ENCODE measurements at places on chromosomes 4 and X.

DNA sequence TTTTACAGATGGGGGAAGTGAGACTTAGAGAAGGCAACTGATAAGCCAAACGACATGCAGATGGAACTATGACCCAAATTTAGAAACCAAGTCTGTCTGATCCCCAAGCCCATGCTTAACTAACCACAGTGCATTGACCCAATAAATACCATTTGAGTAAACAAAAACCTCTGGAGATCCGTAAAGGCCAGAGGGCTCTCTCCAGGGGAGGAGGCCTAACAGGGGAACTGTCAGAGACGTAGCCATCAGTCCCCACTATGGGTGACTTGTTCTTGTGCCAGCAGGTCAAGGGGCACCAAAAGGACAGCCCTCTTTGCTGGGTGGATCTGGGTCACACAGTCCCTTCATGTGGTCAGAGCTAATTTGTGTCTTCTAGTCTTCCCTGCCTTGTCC is 420.2 kb downstream of the BCOR start:
- DNase-seq, result no peak

- no peak for DNase-seq
Measured at GRCh38 chr4:21363701-21364100, 584.9 kb downstream of the KCNIP4 start.

- no peak for DNase-seq
Measured at GRCh38 chr4:128275346-128275745, 12.3 kb downstream of the PGRMC2 start.

- DNase-seq, result no peak
Measured at GRCh38 chr4:99156992-99157391, 12.9 kb upstream of the ADH4 start.

DNA sequence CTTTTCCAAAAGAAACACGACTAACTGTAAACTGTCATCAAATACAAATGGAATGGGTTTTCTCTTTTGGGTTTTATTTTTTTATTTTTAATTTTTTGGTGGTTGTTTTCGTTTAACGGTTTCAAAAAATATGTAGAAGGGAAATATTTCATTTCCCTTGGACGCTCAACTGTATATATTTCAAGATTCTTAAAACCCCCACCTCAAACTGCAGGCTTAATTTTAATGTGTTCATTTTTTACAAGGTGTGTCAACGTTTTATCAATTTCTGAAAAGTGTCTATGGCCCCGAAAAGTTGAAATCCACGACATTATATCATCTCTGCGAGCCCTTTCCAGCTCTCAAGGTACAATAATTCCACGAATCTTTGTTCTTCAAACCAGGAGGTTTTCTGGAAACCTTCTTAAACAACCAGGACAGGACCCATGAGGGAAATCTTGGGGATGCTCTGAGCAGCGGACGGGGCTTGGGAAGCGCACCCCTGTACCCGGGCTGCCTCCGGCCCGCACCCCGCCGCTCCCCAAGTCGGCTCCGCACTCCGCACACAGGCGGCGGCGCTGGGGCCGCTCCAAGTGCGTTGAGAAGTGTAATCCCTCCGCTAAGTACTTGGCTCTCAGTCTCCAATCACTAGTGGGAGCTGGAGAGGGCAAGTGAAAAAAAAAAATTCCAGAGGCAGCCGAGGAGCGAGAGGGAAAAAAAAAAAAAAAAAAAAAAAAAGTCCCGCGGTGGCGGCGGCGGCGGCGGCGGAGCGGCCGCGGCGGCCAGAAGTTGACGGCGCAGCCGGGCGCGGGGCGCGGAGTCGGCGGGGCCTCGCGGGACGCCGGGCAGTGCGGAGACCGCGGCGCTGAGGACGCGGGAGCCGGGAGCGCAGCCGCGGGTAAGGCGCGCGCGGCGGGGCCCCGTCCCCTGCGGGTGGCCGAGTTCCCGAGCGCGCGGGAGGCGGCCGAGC is at the start of gene BMPR1B:
TSS of gene BMPR1B (plus strand) at position 764 of the 949 bp plus-strand sequence. CDS start 346,470 bp downstream, outside the sequence.
- peak; percentile 62 for DNase-seq

DNA sequence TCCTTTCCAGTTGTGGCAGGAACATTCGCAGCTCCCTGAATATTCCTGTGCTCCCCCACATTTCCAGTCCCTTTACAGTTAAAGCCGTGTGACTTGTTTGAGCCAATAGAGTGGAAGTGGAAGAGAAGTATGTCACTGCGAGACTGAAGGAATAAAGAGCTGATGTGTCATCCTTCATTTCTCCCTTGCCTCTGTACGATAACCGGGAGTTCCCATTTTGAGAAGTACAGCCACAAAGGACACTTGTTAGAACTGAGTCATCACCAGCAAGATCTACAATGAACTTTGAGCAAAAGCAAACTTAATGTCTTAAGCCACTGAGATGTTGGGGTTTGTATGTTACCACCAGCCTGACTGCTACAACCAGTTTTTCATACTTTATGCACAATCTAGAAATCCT is 92.3 kb downstream of the SPRY1 start:
- no peak for DNase-seq

DNA sequence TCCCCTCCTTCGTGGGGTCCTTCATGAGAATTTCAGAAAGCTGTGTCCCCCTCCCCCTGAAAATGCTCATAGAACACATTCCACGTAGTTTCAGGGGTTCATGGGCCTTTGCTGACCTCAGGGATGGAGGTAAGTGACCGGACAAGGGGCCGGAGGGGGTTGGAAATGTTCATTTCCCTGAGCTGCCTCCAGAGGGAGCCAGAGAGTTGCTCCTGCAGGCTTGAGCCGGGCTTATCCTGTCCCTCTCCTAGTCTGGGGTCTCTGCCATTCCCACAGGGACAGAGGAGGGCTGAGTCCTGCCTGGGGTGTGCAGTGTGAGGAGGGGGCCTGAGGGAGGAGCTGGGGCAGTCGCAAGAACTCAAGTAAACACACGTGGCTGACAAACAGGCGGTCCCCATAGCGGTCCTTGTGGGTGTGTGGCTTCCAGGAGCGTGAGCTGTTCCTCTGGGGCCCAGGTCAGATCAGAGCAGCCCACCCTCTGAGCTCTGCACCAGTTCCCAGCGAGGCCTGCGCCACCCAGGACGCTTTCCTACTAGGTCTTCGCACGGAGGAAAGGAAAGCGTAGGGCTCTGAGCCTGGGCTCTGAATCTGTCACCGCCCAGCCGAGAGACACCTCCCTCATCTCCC is 62.5 kb downstream of the WFS1 start:
- peak; percentile 80 for DNase-seq

- no peak for DNase-seq
Measured at GRCh38 chr4:174037631-174038030, 245.8 kb downstream of the FBXO8 start.

DNA sequence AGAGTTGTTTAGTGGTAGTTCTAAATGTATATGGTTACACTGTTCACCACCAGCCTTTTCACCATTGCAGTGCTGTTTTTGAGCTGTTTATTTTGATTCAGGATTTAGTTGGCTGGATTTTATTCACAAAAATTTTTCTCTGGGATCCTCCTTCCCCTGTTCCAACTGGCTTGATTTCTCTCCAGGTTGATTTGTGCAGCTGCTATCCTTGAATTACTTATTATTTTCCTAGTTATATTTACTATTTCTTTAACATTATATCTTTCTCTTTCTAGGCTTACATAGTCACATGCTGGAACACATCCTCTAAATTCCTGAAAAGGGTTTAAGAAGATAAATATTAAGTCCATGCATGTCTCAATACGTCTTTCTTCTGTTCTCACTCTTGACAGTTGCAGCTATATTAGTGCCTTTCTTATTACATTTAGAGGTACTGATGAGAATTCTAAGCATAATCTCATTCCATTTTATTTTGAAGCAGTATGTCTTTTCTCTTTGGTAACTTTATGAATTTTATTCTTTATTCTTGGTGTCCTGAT is 82.2 kb downstream of the SUPT20HL2 start:
- DNase-seq, result no peak

GRCh38 chr4:174152717-174153466 is 130.6 kb downstream of the FBXO8 start:
- peak; percentile 11 for DNase-seq

DNA sequence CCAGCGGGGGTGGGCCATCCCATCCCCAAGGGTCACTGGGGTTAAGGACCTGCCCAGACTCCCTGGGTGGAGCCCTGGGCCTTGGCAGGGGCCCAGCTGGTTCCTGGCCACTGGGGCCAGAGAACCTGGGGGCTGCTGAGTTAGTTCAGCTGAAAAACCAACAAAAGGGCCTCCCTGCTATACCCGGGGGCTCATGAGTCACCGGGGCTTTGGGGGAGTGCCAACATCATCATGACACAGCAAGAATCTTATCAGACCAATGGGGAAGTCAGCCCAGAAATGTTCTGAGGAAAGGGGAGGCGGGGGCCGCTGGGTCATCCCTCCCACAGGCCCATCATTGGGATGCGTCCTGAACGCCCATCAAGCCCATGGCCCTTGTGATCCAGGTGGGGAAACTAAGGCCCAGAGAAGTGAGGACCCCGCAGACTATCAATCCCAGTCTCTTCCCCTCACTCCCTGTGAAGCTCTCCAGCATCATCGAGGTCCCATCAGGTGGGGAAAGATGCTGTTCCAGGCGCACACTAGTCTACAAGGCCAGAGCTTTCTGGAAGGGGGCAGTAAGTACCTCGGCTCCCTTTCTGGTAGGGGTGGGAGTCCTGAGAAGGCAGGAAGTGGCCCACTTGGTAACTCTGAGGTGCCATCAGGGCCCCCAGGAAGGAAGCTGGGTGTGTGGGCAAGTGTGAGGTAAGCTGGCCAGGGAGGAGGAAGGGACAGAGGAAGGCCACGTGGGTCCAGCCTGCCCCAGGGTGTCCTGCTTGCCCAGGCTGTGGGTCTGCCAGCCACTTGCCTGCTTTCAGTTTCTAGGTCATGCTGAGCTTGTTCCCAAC is 4.5 kb downstream of the G6PD start:
- no peak for DNase-seq

GRCh38 chr4:147354237-147354636 is 126.7 kb upstream of the EDNRA start:
- DNase-seq, result no peak

GRCh38 chrX:2594491-2594890 is 93.7 kb upstream of the DHRSX start:
- no peak for DNase-seq

DNA sequence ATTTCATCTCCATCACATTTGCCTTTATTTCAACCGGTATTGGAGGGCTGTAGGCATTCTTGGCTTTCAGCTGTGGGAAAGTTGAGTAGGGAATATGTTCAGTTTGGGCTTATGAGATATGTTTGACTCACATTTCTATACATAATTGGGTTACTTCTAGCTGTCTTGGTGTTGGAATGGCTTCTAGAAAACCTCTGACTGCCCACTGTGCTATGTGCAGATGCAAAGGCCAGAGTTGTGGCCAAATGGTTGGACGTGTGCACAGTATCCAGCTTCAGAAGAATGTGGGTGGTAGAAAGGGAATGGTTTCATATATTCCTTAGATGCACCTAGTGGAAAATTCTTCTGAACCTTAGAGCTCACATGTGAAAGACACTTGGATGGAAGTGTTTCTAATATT is 92.6 kb upstream of the H2AZ1 start:
- no peak for DNase-seq

DNA sequence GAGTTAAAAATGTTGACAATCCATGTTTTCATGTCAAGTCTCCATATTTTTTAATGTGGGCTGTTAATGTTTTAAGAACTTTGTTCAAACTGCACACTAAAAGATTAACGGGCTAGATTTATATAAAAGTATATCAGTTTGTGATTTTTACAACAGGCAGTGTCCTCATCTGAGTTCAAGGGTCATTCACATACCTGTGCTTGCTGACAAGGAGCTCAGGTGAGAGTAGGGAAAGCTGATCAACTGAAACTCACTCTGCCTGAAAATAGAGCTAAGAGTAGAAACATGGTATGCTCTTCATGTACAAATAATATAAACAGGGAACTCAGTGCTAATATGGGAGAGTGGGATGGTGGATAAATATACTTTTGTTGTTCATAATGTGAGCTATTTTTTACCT is 102.3 kb upstream of the DKK2 start:
- DNase-seq, result no peak

DNA sequence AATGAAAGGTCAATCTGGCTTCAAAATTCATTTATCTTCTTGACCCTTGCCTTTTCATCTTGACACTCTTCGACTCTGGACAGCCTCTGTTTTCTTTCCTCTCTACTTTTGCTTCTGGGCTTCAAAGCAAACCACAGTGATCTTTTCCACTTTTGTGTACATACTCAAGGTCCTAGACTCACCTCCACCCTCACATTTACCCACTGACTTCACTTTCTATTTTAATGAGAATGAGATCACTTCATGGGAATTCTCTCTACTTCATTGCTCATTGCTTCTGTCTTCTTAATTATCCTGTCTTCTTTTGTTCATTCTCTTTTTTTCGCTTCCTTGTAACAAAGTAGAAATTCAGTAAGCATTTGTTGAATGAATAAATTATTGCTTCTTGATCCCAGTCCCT is 330.1 kb upstream of the HAND2 start:
- no peak for DNase-seq

- DNase-seq, result no peak
Measured at GRCh38 chr4:95833711-95834194, 6.1 kb upstream of the PDHA2 start.

DNA sequence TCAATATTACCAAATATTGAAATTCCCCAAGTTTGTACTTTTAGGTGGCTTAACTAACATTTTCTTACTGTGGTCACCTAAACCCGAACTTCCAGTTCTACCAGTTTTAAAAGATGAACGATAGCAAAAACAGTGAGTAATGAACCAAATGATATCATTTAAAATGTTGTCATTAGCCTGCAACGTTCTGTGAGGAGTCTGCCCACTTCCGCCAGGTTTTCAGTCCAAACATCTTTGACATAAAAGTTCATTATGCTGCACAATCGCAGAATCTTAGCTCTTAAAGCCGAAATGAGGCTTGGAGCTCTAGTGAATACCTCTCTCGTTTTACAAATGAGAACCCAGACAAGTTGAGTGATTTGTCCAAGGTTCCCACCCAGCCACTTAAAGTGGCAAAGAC is 762 bp downstream of the PIGA start:
- no peak for DNase-seq

GRCh38 chrX:152817078-152817764 is 13.3 kb downstream of the CETN2 start:
- peak; percentile 33 for DNase-seq

GRCh38 chr4:165964591-165964990 is 91.6 kb downstream of the TLL1 start:
- no peak for DNase-seq

DNA sequence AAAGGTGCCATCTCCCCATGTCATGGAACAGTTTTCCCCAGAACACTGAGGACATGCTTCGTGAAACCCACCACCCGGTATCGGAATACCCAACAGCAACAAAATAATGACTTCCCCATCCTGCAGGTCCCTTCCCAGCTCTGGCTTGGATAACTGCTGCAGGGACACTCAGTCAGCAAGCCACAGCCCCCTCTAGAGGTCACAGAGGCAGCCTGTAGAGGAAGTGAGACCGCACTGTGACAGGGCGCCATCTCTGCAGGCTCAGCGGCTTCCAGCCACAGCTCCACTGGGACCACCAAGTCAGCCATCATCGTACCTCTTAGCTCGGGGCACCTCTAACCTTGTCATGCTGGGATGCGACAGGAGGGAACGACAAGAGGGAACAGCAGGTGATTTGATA is 315.9 kb downstream of the LDB2 start:
- peak; percentile 46 for DNase-seq

GRCh38 chr4:127965062-127965802 is at the start of the genes ABHD18 and MFSD8:
TSS of gene ABHD18 (plus strand) at chr4:127965406. CDS start at chr4:127982956, 17,550 bp downstream.
TSS of gene MFSD8 (minus strand) at chr4:127965173. CDS start at chr4:127965133, 40 bp downstream.
- DNase-seq, result peak; percentile 95

Measured in iPS-NIHi11 (cell line).